ENCODE measurements at places on chromosomes 2 and 18.

DNA sequence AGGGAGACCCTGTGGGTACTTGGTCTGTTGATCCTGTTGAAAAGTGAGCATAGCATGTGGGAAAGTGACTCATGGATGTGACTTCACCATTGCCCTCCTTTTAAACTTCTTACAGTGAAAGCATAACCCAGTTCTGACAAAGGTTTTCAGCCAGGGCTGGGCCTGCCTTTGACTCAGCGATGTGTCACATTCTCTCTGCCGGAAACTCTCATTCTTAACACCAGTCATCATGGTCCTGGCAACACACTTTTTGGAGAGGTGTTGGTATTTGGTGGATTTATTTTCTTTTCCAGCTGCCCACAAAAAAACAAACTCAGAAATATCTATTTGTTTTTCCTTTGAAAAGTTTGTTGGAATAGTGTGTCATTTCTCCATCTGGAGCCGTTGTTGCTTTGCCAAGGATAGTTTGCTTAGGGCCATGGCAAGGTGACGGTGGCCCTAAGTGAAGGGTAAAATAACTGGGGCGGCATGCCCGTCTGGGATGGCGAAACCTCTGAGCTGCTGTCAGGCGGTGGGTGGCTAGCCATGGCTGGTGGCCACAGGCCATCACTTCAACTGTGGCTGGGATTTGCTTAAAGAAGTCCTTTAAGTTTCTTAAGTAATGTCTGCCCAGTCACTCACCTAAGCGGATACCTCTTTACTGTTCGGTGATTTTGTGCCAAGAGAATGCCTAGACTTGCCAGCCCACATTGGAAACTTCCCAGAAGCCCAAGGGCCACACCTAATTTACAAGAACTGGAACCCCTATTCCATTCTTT lies 123.3 kb downstream of the LTBP1 start:
- peak; percentile 96 for DNase-seq

DNA sequence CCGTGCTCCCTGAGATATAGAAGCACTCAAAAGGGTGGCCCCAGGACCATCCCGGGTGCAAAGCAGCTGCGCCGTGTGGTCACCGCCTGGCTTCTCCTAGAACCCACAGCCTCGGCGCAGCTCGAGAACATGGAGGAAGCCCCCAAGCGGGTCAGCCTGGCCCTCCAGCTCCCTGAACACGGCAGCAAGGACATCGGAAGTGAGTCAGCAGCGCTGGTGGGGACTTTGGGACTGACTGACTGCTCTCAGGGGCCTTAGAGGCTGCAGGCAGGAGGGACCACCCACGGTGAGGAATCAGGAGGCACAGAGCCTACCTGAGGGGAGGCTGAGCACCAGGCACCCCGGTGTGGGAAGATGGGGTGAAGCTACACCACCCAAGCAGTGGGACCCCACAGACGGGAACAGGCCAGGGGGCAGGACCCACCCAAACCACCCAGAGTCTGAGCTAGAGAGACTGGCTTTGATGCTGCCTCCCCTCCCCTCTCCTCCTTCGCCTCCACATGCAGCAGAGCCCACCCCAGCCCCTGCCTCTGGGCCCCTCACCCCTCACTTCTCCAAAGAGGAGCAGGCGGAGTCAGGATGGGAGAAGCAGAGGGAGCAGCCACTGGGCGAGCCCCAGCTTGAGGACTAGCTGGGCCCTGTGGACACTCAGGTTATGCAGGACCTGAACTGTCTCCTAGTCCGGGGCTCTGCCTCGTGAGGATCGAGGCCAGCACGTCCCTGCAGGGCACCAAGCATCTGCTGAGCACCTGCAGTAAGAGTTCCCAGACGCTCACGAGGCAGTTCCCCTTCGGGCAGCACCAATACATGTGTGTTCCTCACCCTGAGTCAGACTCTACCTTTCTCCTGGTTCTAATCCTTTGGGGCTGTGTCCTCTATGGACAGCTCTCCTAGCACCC lies 28.7 kb downstream of the MTERF4 start:
- no peak for DNase-seq

- no peak for DNase-seq
Measured at GRCh38 chr2:38966006-38966405, 76.3 kb downstream of the ARHGEF33 start.

- DNase-seq: no peak
Measured at GRCh38 chr2:63735263-63735662, 106.4 kb upstream of the UGP2 start.

GRCh38 chr2:200794143-200794542 lies 17.6 kb upstream of the BZW1 start:
- DNase-seq: no peak

DNA sequence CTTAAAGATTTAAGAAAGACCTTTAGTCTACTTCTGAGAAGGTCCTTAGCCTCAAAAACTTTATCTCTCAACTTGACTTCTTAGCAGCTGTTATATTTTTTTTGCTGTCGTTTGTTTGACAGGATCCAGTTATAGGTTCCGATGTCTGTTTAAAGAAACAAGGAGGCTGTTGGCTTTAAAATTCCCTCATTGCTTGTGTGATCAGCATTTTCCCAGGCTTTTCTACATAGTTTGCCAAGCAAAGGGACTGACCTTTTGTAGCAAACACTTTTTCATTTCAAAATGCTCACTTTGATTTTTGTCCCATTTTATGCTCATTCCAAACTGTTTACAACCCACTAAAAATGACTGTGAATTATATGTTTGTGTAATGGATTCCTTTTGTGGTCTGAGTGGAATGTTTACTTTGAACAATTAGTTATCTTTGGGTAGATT lies 394.9 kb downstream of the ARHGAP15 start:
- DNase-seq: no peak

GRCh38 chr2:40584432-40584831 lies 132.5 kb upstream of the SLC8A1 start:
- DNase-seq: peak; percentile 54

GRCh38 chr2:152497481-152498052 lies 162.6 kb downstream of the FMNL2 start:
- peak; percentile 34 for DNase-seq

- no peak for DNase-seq
Measured at GRCh38 chr2:236161531-236161930, 6.7 kb downstream of the GBX2 start.

GRCh38 chr2:148726228-148726627 lies 81.7 kb downstream of the EPC2 start:
- no peak for DNase-seq

- no peak for DNase-seq
Measured at GRCh38 chr18:2002151-2002550, 569.2 kb downstream of the METTL4 start.

- DNase-seq: no peak
Measured at GRCh38 chr2:95387358-95387757, 15.2 kb upstream of the FAHD2A start.

DNA sequence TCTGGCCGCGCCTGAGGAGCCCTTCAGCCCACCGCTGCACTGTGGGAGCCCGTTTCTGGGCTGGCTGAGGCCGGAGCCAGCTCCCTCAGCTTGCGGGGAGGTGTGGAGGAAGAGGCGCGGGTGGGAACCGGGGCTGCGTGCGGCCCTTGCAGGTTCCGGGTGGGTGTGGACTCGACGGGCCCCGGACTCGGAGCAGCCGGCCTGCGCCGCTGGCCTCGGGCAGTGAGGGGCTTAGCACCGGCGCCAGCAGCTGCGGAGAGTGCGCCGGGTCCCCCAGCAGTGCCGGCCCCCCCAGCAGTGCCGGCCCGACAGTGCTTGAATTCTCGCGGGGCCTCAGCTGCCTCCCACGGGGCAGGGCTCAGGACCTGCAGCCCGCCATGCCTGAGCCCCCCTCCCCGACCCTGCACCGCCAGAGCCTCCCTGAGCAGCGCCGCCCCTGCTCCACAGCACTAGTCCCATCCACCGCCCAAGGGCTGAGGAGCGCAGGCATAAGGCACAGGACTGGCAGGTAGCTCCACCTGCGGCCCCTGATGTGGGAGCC lies 534.2 kb downstream of the ZNF804A start:
- DNase-seq: no peak

GRCh38 chr2:102391565-102391964 lies 31.4 kb upstream of the IL18RAP start:
- no peak for DNase-seq

- no peak for DNase-seq
Measured at GRCh38 chr2:85554980-85555612, 6.2 kb downstream of the GGCX start.

DNA sequence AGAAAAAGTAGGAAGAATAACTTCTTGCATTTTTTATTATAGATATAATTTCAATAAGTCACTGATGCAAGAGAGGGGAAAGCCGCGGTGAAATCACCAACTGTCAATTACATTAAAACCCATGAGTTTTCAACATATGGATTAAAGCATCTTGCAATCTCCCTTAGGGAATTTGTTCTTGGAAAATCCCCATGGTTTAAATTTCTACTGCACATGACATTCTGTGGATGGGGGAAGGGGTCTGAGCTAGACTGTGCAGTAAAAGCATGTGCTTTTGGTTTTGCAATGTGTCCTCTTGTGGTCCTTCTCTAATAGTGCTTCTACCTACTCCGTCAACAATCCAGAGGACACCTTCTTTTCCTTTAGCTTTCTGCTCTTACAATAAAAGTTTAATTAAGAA lies 894.0 kb downstream of the DCDC2C start:
- DNase-seq: no peak

GRCh38 chr2:26076001-26076587 lies 42.2 kb downstream of the RAB10 start:
- no peak for DNase-seq

DNA sequence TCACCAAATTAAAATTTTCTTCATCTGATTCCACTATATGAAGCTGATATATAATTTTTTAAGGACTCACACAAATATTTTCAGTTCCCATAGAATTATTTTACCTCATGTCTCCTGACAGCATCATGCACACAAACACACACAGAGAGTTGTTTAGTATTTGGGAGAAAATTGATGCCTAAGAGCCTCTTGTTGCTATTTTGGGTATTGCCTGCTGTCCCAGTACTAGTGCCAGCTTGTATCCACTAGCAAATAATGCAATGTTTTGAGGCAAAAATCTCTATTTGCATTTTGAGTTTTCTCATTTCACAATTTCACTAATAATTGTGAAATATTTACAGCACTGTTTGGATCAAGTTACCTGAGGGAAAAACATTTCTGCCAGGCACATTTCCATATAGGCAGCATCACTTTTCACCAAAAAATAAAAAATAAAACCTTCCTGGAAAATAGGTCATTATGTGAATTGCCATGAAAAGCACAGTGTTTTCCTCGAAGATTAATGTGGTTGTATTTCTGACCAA lies 328.2 kb downstream of the KCNJ3 start:
- DNase-seq: no peak

DNA sequence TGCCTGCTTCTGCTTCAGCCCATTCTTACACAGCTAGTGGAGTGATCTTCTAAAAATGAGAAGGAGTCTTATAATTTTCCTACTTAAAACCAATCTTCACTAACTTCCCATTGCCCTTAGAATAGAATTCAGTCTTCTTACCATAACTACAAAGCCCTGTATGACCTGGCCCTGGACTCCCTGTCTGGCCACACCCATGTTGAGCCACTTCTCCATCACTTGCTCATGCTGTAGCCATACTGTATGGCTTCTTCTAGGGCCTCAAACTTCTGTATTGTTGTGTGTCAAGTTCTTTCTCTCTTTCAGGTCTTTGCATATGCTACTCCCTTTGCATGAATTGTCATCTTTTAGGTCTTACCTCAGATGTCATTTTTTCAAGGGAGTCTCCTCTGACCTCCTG lies 11.2 kb downstream of the DGUOK start:
- no peak for DNase-seq

DNA sequence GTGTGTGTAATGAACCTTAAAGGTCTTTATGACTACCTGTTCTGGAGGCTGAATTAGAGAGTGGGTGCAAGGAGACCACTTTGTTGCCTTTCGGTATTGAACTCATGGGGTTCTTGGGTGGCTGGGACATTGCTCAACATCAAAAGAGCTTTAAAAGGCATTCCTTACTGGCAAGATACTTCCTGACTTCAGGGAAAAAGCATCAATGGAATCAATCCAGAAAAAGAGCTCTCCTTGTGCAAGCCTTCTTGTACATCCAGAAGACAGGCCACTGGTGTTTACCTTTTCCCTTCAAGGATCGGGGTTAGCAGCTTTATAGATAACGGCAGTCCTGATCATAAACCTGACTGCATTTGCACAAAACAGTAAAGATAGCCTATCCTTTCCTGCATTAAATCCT lies 9.5 kb downstream of the PNO1 start:
- DNase-seq: no peak

- DNase-seq: no peak
Measured at GRCh38 chr18:60663060-60663989, 290.8 kb upstream of the MC4R start.

GRCh38 chr2:219592736-219593135 lies 4.9 kb upstream of the STK11IP start:
- no peak for DNase-seq

GRCh38 chr2:238971318-238972145 lies 123.6 kb downstream of the TWIST2 start:
- no peak for DNase-seq

- peak; percentile 22 for DNase-seq
Measured at GRCh38 chr2:9519250-9519649, 36.4 kb downstream of the ADAM17 start.

DNA sequence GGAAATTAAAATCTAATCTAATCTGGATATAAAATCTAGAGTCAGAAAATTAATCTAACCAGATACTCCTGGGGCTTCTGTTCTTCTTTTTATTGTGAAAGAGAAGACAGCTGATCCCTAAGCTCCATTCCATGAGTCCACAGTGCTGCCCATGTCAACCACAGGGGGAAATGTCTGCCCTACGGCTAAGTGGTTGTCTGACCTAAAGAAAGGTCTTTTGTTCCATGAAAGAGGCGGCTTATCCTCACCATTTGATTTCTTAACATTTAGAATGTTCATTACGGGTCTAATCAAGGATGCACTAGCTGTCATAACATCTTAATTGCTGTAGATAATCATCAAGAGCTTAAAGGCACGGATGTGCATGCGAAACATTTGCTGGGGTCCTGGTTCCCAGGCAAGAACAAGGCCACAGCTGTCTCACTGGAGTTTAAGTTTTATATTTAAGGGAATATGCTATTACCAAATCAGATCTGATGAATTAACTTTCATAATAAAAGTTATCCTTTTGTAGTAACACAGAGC lies 162.6 kb downstream of the PAX3 start:
- no peak for DNase-seq

- DNase-seq: no peak
Measured at GRCh38 chr2:75233965-75234364, 34.6 kb upstream of the TACR1 start.

DNA sequence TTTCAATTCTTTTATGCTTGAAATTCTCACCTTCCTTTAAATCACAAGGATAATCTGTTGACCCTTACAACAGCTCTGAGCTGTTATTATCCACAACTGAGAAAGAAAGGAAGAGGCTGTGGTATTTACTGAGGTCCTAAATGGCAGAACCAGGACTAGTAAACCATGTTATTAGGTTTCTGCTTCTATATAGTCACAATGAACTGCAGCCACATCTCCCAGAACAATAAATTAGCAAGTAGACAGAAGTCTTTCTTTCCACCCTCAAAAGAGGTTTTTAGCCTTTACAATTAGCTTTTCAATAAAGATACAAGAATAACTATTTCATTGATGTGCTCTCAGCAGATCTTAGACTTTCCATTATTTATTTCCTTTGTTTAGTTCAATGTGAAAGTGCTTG lies 374.2 kb downstream of the NRXN1 start:
- no peak for DNase-seq

Data from foreskin keratinocyte (primary cell).